ENCODE measurements at places on chromosomes 1 and 21.

GRCh38 chr1:82160036-82160435, 359.3 kb downstream of the ADGRL2 start:
- no peak for DNase-seq

DNA sequence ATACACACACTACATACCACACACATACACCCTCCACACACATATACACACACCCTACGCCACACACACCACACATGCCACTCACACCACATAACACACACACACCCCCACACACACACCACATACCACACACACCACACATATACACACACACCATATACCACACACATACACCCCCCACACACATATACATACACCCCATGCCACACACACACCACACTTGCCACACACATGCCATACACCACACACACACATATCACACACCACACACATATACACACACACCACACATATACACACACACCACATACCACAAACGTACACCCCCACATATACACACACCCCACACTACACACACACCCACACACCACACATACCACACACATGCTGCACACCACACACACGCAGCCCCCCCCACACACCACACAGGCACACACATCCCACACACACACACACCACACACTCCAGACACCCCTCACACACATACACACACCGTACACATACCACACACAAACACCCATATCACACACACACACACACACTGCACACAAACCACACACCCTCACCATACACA, 76.7 kb upstream of the TMPRSS2 start:
- no peak for DNase-seq

- no peak for DNase-seq
Observed at GRCh38 chr1:94883691-94884090, 43.2 kb downstream of the CNN3 start.

- DNase-seq = no peak
Observed at GRCh38 chr1:230222678-230223077, 155.6 kb downstream of the GALNT2 start.

DNA sequence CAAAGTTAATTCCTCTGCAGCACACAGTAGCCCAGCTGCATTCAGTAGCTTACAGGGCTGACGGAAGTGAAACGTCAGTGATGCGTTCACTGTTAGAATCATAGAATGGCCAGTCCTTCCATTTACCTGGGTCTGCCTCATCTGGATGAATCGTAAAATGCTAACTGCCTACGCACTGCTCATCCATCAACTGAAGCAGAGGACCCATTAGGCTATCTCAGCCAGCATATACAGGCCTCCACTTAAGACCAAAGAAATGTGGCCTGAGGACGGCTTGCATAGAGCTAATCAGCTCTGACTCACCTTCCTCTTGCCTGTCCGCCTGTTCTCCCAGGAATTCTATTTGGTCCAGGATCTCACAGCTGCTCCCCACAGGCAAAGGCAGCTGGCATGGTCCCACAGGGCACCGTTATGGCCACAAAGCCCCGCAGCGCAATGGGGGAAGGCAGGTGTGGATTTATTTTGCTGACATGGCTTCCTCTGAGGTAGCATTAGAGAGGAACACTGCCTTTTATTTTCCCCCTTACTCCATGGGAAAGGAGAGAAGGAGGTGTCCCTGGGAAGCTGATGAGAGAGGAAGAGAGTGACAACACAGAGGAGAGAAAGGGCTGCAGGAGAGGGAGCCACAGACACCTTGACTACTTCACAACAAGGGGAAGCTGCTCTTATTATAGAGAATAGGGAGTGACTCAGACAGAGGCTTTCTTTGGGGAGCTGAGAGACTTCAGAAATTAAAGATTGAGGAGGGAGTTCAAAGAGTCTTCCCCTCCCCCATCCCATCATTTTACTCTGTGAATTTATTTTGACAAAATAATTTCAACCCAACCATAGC, 177.6 kb downstream of the HHIPL2 start:
- DNase-seq = no peak

DNA sequence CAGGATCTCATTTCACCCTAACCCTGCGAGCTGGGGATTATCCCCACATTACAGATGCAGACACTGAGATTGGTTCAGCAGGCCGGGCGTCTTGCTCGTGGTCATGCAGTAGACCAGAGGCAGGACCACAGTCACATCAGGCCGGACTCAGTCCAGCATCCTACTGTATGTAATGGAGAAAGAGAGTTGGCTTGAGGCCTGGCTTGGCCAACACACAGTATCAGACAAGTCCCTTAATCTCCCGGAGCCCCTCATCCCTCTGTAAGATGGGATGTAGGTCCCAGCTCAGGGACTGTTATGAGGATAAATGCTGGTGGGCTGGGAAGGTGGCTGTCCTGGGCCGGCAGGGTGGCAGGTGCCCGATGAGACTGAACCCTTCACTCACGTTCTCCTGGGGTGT, 66.1 kb upstream of the ACTL8 start:
- DNase-seq = no peak

GRCh38 chr1:95061445-95062006, 11.2 kb downstream of the ALG14 start:
- no peak for DNase-seq
